Chondrocyte (in vitro differentiated cells): ENCODE measurements at places on chromosomes 1 and 21. TPM values are rescaled to one million over a fixed set of nuclear protein-coding genes. Genes with fewer than 3 reads are reported as not detected.

- no peaks in the 10 kb centered on the region for H3K36me3 ChIP-seq
- no peak overlapping the region for H3K4me3 ChIP-seq
- DNase-seq = no peak
- no peaks in the 10 kb centered on the region for H3K27me3 ChIP-seq
These were observed 162.5 kb downstream of the TYW3 start for GRCh38 chr1:74895411-74895810.

DNA sequence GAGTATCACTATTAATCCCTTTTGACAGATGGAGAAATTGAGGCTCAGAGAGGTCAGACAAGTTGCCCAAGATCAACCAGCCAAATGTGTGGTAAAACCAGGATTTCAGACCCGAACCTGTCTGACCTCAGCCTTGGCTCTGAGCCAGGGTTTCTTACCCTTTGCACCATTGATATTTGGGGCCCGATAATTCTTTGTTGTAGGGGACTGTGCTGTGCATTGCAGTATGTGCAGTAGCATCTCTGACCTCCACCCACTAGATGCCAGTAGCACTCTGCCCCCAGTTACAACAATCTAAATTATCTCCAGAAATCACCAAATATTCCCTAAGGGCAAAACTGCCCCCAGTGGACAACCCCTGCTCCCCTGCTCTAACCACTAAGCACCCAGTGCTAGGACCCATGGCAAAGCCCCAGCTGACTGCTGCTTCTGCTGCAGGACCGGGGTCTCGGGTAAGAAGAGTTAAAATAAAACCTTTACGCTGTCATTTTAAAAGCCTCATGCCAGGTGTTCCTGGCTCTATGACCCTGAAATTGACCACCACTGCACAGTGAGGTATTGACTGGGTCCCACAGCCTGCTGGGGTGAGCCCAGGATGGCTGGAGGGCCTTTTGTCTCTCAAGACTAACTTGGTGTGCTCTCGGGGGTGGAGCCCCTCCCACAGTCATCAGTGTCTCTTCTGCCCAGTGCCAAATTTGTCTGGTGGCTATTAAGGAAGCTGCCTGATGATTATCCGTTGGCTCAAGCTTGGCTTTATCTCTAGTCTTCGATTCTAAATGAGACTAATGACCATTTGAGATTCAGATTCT lies 5.6 kb upstream of the MAN1C1 start:
- no peaks in the 10 kb centered on the region for H3K36me3 ChIP-seq
- no peak for DNase-seq
- no peak overlapping the region for H3K27ac ChIP-seq
- peaks cover 10% of the 10 kb centered on the region for H3K4me1 ChIP-seq

DNA sequence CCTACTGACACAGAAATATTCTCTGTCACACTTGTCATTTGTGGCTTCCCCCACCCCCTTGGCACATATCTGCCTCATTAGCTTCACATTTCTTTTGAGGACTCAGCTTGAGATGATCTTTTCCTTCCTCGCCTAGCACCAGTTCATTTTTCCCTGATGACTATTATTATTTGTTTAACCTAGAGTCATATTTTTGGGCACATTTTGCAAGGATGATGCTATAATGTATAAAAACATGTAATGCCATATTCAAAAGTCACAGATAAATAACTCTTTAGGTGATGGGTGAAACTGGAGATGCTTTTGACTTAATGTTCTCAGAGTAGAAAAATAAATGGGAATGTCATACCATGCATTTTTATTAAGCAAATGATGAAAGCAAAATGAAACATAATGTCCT lies 202.7 kb downstream of the BACH1 start:
- no peak overlapping the region for H3K4me3 ChIP-seq
- DNase-seq = no peak

DNA sequence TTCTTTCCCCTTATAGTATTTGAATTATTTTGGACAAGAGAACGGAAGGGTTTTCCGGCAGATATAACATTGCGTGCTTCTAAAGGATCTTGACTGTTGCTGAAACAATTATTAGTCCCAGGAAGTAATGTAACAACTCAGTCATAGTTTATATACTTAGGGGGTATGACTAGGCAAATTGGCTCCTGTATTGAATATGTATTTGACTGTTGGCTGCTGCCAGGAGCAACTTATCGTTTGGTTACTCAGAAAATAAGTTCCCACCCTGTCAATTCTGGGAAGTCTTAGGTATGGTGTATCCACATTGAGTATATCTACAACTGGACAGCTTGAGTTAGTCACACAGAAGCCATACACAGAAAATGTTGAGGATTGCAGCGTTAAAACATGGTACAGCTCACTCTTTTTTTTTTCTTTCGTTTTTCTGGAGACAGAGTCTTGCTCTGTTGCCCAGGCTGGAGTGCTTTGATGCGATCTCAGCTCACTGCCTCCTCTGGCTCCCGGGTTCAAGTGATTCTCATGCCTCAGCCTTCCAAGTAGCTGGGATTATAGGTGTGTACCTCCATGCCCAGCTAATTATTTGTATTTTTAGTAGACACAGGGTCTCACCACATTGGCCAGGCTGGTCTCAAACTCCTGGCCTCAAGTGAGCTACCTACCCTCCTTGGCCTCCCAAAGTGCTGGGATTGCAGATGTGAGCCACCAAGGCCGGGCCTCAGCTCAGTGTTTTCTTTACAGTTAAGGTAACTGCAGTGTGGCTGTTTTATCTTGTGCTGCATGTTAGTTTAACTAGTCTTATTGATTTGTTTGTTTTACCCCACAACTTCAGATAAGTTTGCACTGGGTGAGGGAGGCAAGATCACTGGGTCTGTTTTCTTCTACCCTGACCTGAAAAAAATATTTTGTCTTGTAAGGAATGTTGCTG lies 10.2 kb downstream of the SMAP2 start:
- no peak overlapping the region for H3K4me3 ChIP-seq
- DNase-seq = no peak
- H3K27ac ChIP-seq = peak overlapping the region; percentile 5
- peaks cover 2% of the 10 kb centered on the region for H3K36me3 ChIP-seq
- H3K27me3 ChIP-seq = no peaks in the 10 kb centered on the region
- peaks cover 59% of the 10 kb centered on the region for H3K4me1 ChIP-seq

The CNKSR1 gene
- total RNA-seq = 0.18 to 0.80 TPM (median 0.58 TPM) in 3 replicates

DNA sequence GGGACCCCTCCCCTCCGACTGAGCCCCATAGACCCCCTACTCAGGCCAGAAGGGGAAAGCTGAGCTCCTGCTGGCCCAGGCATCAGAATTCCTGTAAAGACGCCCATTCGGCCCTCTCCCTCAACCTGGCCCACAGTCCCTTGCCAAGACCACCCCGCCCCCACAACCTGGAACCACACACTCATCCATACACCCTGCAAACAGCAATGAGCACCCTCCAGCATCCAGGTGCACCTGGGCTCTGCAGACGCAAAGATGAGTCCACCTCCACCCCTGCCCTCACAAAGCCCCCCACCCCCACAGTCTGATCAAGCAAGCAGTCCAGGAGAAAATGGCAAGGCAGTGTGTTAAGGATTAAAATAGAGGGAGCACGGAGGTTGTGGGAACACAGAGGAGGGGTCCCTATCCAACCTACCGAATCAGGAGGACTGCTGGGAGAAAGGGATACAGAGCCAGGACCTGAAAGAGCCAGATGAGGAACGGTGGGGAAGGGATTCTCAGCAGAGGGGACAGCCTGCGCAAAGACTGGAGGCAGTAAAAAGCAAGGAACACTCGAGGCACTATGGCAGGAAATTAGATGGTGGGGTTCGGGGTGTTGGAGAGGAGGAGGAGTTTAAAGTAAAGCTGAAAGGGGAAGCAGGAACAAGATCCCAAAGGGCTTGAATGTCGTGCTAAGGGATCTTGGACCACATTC lies 67.3 kb upstream of the LAPTM5 start:
- DNase-seq = no peak
- H3K36me3 ChIP-seq = no peaks in the 10 kb centered on the region
- peaks cover 26% of the 10 kb centered on the region for H3K4me1 ChIP-seq
- peaks cover 12% of the 10 kb centered on the region for H3K27me3 ChIP-seq
- H3K27ac ChIP-seq = peak overlapping the region; percentile 100

DNA sequence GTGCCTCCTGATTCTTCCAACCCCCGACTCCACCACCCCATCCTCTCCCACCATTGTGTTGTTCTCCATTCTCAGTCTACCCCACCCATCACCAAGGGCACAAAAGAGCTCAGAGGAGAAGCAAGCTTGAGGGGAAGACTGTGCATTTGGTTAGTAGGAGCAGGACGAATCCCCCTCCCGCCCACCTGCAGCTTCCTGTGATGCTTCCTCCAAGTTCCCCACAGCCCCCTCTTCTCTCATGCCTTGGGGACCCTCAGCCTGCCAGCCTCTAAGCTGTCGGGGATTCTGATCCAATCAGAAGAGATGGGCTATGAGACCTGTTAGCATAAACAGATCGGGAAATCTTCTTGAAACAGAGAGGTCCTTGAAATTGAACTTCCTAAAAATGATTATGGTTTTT lies 22.2 kb upstream of the CAPZB start:
- no peak overlapping the region for H3K4me3 ChIP-seq
- H3K36me3 ChIP-seq = no peaks in the 10 kb centered on the region
- no peak for DNase-seq
- no peak overlapping the region for H3K27ac ChIP-seq
- peaks cover 12% of the 10 kb centered on the region for H3K4me1 ChIP-seq

The CLDN8 gene
- total RNA-seq = not detected in 3 replicates

GRCh38 chr1:31505911-31506497 lies 70.3 kb upstream of the TINAGL1 start:
- H3K36me3 ChIP-seq = no peaks in the 10 kb centered on the region
- DNase-seq = no peak
- H3K27ac ChIP-seq = no peak overlapping the region

DNA sequence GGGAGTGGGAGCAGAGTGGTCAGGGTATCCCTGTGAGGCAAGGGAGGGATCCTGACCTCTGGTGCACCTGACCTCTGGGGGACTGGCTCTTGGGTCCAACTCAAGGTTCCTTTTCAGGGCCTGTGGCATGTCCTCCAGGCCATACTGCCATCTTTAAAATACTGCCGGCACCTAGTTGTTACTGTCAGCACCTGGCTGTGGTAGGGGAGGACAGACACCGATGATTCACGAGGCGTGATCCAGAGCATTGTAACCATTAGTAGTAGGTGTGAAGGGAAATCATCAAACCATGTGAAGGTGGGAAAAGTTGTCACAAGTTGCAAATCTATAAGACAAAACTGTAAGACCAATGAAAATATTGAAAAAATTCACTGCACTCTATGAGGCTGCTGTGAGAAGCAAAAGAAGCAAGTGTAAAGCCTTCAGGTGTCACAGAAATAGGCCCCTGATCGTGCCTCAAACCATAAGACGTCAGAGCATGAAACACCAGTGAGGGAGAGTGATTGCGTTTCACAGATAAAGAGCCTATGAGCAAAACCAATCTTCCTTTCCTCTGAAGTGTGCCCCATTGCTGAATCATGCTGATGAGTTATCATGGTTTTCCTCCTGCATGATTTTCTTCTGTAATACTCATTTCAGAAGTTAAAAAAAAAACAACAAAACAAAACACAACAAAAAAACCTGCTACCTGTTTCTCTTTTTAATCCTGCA lies 55.3 kb downstream of the CDC7 start:
- H3K27ac ChIP-seq = no peak overlapping the region
- peaks cover 30% of the 10 kb centered on the region for H3K4me1 ChIP-seq
- DNase-seq = no peak
- no peak overlapping the region for H3K4me3 ChIP-seq

DNA sequence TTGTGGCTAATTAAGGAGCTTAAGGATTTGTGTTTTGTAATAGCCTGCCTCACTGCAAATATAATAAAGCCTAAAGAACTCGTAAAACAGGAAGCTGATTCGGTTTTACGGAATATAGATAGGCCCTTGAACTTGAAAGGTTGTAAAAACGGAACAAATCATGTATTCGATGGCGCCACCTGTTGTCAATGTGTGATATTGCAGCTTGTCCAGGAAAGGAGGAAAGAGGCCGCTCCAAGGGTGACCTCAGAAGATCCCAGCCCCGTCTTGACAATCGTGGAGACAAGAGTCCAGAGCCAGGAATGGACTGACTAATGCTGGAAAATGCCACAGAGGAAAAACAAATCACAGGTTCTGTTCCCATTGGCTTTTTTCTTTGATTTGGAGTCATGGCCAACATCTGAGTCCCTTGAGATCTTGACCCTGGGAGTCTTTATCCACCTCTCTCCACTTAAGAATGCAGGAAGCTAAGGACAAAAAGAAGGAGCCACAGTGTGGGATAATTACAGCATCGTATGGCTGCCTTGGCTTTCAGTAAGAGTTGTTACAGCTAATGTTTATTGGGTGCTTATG lies 7.0 kb upstream of the IGSF21 start:
- H3K27ac ChIP-seq = no peak overlapping the region
- no peaks in the 10 kb centered on the region for H3K4me1 ChIP-seq
- peaks cover 58% of the 10 kb centered on the region for H3K27me3 ChIP-seq
- no peak overlapping the region for H3K4me3 ChIP-seq

GRCh38 chr1:10160173-10160572 lies 50.2 kb upstream of the KIF1B start:
- peaks cover 15% of the 10 kb centered on the region for H3K36me3 ChIP-seq
- H3K27me3 ChIP-seq = no peaks in the 10 kb centered on the region
- peaks cover 11% of the 10 kb centered on the region for H3K4me1 ChIP-seq
- H3K27ac ChIP-seq = peak overlapping the region; percentile 27
- no peak for DNase-seq
